Suppressor macrophage treated with lipopolysaccharide for 4 hours (primary cell): ENCODE measurements at places on chromosomes 7 and 10.

DNA sequence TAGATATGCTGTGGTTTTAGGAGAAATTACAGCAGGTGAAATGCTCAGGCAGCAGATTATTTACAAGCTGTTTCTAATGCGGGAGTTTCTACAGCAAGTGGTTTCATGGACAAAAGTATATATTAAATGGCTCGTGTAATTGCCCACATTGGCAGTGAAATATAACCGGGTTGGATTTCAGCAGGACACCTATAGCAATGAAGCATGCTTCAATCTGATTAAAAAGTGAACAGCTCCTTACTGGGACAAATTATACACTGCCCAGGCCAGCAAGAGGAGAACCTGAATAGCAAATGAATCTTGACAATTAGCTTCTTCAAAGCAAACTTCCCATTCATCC is 35.2 kb upstream of the LYZL1 start:
- DNase-seq: no peak

DNA sequence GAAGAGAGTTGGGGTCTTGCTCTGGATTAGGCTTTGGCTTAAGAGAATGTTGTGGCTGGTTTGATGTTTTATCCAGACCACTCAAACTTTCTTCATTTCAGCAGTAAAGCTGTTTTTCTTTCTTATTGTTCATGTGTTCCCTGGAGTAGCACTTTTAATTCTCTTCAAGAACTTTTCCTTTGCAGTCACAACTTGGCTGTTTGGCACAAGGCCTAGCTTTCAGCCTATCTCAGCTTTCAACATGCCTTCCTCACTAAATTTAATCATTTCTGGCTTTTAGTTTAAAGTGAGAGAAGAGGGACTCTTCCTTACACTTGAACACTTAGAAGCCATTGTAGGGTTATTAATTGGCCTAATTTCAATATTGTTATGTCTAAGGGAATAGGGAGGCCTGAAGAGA is 18.1 kb downstream of the CCDC126 start:
- no peak for DNase-seq

DNA sequence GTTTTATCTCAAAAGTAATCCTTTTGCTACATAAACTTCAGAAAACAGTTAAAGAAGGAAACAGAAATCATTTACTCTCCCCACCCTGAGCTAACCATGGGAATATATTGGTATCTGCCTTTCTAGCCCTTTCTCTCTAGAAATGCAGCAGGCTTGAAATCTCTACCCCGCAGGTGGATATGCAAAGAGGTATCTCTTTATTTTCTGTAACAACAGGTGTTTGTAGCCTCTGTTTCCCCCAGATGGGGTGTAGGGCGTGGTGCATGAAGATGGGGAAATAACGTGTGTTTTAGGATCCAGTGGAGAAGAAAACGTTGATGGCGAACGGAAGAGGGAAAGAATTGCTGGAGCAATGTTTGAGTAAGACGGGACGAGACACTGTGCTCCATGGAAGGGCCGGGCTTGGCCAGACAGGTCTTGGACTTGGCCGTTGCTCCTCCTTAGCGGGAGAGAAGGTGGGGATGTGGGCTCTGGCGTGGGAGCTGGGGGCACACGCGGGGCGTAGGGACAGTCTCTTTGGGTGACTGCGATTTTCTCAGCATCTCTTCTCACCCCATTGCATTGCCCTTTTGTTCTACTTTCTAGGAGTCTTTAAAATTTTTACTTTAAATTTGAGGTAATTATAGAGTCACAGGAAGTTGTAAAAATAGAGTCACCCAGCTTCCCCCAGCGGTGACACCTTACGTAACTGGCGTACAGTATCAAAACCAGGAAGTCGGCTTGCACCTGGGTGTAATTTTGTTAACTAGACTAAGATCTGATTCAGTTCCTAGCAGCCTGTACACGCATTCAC is 82.9 kb downstream of the ELFN1 start:
- DNase-seq: no peak

GRCh38 chr7:45197461-45197860 is 39.9 kb downstream of the RAMP3 start:
- no peak for DNase-seq

GRCh38 chr10:71878327-71879034 is 27.4 kb upstream of the PSAP start:
- peak; percentile 61 for DNase-seq
